ENCODE measurements at places on chromosomes 1 and 21. TPM values are rescaled to one million over a fixed set of nuclear protein-coding genes. Genes with fewer than 3 reads are reported as not detected.

The C1orf116 gene
- not detected for total RNA-seq

The CD5L gene
- not detected for total RNA-seq

The APCS gene
- not detected for total RNA-seq

The KRTAP11-1 gene
- total RNA-seq = not detected

The AKNAD1 gene
- total RNA-seq = not detected

GRCh38 chr1:231187571-231187970, 25.7 kb downstream of the TRIM67 start:
- no peak for DNase-seq

- peak; percentile 78 for DNase-seq
These were observed 524 bp downstream of the TP53BP2 start for GRCh38 chr1:223845037-223845809.

GRCh38 chr1:106746448-106747085, 309.9 kb upstream of the PRMT6 start:
- no peak for DNase-seq

- DNase-seq = no peak
These were observed 26.5 kb downstream of the IGFN1 start for GRCh38 chr1:201217146-201217545.

DNA sequence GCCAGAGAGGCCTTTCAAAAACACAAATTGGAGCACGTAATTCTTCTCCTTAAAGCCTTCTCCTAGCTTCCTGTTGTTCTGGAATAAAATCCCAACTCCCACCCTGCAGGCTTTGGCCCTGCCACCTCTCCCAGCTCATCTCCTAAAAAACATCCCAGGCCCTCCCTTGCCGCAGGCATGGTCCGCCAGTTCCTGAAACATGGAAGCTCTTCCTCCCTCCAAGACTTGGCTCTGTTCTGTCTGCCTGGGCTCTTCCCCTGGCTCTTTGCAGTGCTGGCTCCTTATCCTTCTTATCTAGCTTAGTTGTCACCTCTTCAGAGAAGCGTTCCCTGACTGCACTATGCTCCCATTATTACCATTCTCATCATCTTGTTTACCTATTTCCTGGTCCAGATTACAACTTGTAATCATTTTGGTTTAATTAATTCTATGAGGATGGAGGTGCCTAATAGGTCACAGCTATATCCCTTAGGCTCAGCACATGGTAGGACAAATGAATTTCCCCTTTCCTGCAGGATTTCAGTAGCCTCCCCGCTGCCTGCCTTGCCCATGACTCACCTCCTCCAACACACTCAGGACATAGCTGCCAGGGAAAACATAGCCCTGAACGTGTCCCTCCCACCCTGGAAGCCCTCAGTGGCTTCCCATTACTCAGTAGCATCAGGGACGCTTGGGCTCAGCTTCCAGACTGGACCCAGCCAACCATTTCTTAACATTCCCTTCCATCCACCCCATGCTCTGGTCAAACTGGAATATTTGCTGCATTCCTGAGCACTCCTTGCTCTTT, 15.7 kb upstream of the IGSF21 start:
- DNase-seq = no peak

- DNase-seq = no peak
These were observed 2.4 kb downstream of the THAP3 start for GRCh38 chr1:6627031-6627430.

DNA sequence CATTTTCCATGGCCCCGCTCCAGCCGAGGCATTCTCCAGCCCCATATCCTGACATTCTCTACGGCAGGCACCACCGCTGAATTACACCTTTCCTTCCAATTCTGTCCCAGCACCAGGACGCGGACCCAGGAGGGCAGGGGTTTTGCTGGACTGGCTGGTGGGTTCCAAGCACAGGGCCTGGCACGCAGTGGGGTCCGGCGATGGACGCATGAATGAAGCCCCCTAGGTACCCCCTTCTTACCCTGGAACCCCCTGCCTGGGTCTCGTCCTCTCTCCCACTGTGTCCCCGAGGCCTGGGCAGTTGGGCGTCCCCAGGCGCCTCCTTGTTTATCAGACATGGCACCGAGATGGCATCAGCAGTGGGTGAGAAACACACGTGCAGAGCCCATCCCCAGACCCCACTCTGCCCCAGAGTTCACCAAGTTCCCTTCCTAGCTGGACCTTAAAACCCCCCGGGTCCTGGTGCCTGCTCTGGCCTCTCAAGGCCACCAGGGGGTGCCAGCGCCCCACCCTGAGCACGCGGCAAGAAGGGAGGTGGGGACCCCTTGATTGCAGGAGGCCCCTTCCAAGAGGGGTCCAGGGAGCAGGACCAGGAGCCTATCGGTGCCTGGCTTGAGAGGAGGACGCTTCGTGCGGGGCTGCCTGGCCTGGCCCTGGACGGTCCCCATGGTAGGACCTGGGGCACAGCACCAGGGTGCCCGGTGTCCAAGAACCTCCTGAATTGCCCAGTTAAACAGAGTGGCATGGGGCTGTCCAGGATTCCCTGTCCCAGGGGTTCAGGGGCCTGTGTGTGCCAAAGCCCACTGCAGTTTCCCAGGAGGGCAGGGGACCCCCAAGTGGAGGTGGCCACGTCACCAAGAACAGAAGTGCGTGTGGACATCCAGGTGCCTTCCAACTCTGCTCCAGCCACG, 46.1 kb downstream of the MEGF6 start:
- peak; percentile 67 for DNase-seq

DNA sequence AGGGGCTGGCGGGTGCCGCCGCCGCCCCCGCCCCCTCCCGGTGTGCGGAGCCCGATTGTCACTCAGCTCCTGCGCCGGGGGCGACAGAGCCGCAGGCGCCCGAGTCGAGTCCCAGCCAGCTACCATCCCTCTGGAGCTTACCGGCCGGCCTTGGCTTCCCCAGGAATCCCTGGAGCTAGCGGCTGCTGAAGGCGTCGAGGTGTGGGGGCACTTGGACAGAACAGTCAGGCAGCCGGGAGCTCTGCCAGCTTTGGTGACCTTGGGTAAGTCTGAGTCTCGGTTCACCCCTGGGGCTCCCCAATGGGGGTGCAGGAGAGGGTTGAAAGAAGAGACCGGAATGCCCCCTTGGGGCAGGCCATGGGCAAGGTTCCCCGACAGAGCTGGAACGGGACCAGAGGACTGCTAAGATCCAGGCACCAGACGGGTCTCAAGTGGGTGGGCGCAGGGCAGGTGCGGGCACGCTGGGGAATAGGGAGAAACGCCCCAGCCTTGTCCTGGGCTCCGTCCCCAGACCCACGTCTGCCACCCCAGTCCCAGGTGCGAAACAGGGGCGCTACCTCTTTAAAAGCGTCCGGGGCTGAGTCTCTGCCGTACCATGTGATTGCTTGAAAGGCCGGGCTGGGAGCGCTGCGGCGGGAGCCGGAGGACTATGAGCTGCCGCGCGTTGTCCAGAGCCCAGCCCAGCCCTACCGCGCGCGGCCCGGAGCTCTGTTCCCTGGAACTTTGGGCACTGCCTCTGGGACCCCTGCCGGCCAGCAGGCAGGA, at the start of gene ADORA1:
Gene ADORA1, plus strand, starts transcription at position 61 of the 765 bp plus-strand sequence. CDS start 1,116 bp downstream, outside the sequence.
- DNase-seq = no peak

DNA sequence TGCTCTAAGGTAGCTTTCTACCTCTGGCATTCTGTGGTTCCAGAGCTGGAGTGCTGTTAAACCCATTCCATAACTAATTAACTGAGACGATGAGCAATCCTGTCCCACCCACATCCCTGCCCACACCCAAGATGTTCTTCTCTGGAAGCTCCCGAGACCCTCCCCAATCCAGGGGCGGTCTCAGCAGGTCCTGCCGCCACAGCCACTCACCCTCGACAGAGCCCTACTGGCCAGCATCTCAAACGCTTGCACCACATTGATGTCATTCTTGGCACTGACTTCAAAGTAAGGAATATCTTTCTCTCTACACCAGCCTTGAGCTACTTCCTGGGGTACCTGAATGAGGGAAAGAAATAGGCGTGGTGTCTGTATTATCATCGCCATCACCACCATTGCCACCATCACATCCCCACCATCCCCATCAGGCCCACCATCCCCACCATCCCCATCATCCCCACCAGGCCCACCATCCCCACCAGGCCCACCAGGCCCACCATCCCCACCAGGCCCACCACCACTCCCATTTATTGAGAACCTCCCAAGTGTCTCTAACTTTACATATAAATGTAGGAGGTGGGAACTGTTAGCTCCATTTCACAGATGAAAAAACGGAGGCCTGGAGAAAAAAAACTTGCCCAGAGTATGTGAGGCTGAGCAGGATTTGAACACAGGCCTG, 17.7 kb downstream of the RAB7B start:
- no peak for DNase-seq

- no peak for DNase-seq
These were observed 111.8 kb upstream of the PALMD start for GRCh38 chr1:99533909-99534637.

DNA sequence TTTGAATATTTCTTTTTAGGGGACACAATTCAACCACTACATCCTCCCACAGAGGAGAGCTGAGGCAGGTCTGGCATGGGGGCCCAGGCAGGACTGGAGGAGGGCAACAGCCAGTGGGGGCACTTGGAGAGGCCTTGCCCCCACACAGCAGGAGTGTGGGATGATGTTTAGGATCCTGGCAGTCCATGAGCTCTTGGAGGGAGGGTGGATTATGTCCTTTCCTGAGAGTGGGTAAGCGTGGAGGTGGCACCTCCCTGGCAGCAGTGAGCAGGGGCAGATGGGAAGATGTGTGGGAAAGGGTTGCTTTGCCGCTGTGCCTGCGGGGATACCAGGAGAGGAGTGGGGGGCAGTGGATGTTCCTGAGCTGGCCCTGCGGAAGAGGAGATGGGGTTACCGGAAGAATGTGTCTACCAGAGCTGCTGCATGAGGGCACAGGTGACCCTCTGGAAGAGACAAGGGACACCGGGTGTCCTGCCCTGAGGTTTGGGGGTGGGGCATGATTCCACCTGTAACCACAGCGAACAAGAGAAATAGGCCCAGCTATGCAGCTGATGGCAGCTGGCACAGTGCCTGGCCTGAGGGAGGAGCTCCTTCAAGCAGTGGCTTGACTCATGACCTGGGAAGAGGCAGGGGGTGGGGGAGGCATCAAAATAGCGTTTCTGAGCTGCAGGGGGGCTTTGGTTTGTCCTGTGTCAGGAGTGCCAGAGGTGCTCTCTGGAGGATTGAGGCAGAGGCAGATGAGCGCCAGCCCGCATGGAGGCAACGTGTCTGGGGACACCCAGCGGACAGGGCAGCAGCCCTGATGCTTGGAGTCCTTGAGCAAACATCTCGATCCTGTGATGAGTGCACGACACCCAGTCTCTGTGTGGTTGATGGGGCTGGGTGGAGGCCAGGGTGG, 123.9 kb upstream of the TMPRSS2 start:
- no peak for DNase-seq
